ENCODE measurements at places on chromosomes 12 and 14.

GRCh38 chr14:36510078-36510799 lies 9.8 kb downstream of the NKX2-1 start:
- DNase-seq: no peak

- DNase-seq: no peak
These were observed 59.9 kb downstream of the STON2 start for GRCh38 chr14:81340201-81340600.

- no peak for DNase-seq
These were observed 13.5 kb upstream of the TESPA1 start for GRCh38 chr12:54997929-54998522.

DNA sequence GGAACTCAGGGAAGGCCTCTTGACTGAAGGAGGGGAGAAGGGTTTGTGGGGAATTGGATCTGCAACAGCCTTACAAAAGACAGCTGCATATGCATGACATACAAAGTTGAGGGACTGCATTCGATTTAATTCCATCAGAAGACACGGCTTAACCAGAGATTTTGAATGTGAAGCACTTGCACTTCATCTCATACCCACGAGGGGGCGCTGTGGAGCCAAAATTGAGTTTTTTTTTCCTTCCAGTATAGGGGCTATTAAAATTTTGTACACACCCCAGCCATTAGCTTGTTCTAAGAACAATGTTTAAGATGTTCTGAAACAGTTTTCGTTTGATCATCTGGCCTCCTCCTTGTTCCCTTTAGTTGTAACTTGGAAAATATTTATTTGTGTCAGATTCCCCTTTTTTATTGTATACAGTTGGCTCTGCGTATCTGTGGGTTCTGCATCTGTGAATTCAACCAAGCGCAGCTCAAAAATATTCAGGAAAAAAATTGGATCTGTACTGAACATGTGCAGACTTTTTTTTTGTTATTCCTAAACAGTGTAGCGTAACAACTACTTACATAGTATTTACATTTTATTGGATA lies 1.6 kb downstream of the SUDS3 start:
- peak; percentile 81 for DNase-seq

DNA sequence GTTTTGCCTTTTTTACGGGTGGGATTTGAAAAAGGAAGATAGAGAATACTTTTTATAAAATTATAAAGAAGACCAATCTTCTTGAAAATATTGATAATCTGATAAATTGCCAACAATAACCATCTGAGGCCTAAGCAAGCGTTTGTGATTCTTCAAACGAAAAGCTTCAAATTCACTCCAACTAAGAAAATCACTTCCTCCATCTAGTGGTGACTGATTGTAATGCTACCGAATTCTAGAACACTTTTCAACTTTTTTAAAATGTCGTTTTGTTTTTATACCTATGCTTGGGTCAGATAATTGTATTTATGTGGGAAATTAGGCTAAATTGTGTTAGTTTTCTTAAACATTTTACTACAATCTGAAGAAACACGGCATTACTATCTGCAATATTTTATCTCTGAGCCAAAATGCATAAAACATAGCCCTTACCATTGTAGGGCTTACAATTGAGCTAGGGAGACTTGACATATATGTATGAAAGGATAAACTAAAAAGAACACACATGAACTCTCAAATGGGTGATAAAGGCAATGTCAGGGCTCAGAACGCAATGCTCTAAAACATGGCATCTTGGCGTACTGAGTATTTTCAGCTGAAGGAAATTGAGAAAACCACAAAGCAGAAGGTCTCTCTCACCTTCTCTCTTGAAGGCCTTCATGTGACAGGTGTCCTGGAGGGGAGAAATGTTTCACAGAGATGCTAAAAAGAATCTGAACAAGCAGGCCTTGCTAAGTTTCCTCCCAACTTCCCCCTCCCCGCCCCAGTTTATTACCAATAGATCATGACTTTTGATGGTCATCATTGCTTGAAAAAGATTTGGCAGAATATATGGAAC lies 36.8 kb upstream of the G2E3 start:
- no peak for DNase-seq

DNA sequence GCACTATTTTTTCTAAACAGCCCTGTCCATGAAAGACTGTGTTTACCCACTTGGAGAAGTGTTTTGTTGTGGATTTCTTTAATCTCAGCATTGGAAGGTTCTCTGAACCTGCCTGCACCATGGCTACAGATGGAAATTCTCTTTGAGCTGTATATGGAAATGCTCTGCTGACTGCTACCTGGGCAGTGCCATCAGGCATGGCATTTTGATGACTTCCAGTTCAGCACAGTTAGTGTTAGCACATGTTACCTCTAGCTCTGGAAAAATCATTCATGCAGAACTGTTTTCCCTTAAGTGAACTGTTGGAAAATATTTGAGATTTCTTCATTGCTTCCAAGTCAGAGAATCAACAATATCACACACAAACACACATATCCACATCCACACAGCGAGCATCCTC lies 52.6 kb upstream of the RIC8B start:
- DNase-seq: no peak

DNA sequence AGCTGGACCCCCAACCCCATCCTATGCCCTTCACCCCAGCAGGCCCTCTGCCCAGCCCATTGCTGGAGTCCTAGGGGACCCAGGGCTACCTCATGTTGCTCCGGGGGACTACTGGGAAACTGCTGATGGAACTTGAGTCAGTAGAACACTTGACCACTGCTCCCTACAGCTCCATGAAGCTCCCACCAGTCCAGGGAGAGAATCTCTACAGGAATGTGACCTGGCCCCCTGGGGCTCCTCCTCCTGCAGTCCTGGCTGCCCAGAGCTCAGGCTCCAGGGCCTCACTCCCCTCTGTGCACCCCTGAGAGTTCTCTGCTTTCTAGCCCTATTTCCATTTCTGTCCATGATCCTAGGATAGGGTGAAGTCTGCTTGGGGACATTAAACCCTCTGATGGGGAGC lies 10.8 kb upstream of the AQP2 start:
- DNase-seq: no peak

DNA sequence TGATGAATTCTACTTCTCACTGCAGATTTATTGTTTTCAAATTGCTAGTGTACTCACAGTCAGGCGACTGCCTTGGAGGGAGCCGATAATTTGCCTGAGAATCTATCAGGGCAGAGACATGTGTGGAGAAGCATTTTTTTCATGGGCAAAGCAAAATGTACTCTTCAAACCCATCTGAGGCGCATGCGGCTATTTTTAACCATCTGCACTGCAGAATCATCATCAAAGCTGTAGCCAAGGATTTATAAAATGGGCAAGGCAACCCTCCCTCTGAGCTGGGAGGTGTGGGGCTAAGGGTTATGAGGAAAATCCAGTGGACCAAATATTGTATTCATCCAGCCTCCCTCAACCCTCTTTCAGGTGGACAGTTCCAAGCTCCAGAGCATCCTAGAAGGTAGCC lies 37.7 kb downstream of the BEST3 start:
- DNase-seq: no peak

- DNase-seq: no peak
These were observed 109.8 kb upstream of the EGLN3 start for GRCh38 chr14:34060651-34060999.

DNA sequence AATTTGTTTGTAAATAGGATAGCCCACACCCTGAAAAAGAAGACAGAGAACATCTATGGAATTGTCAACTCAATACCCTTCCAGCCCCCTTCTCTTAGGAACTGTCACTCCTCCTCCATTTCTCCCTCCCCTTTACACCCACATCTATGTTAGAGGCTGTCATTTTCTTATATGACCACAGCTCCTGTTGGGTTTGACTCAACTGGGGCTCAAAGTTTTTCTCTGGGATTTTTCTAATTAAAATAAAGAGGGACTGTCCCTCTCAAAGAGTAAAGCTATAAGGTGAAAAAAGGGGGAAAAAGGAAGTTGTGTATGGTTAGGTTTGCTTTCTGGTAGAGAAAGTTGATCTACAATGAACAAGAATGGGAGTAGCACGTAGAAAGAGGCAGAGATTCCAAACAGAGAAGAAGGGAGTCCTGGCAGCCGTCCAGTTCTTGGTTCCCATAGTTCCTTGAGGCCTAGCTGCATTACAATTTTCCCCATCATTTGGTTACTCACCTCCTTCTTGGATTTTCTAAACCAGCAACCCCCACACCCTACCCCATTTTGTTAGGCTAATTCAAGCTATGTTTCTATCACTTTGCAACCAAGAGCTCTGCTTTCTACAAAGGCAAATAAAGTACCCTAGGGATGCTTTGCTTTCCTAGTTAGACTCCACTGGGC lies 44.3 kb upstream of the STK38L start:
- no peak for DNase-seq

- DNase-seq: no peak
These were observed 40.9 kb upstream of the FRMD6 start for GRCh38 chr14:51610771-51611170.

GRCh38 chr12:80553316-80553715 lies 109.3 kb downstream of the PTPRQ start:
- DNase-seq: no peak

GRCh38 chr12:114697243-114697716 lies 13.3 kb upstream of the TBX3 start:
- DNase-seq: no peak

DNA sequence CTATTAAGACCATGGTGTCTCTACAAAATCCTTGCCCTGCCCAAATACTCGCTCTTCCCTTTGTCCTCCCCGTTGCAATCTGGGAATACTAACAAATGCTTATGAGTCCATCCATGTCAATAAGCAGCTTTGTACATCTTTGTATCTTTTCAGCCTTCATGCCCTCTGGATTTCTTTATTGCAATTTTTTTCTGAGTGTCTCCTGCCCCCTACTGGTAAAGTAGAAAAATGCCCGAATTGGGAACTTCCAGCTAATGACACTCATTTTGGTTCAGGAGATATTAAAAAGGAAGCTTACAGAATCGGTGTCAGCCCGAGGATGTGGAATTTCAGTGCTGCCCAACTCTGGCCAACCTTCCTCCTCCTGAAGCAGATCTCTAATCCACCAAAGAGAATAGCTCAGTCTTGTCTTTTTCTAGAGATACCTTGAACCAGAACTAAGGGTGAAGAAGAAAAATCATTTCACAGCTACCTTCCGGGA lies 46.0 kb downstream of the SH2B3 start:
- no peak for DNase-seq

DNA sequence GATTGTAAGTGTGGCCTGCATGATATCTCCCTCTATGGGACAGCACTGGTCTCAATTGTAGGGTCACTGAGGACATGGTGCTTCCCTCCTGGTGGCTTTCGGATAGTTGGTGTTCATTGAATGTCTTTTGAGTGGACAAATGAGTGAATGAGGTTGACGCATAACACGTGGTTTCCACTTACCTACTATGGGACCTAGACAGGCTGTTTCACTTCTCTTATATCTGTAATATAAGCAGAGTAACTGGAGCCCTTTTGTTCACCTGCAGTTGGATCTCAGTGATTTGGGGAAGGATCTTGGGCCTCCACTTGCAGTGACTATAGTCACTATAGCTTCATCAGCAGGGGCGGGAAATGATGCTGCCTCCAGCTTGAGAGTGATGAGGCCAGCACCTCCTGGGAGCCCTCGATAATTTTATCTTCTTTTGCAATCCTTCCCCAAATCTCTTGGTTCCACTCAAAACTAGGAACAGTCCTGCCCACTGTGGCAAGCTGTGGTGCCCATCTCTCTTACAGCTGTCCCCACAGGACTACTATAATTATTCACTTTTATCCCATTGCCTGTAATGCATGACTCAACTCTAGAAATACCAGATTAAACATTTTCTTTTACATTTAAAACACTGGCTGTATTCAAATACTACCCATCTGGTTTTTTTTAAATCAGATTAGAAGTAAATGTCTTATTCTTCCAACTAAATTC lies 242.9 kb downstream of the CHST11 start:
- DNase-seq: no peak

DNA sequence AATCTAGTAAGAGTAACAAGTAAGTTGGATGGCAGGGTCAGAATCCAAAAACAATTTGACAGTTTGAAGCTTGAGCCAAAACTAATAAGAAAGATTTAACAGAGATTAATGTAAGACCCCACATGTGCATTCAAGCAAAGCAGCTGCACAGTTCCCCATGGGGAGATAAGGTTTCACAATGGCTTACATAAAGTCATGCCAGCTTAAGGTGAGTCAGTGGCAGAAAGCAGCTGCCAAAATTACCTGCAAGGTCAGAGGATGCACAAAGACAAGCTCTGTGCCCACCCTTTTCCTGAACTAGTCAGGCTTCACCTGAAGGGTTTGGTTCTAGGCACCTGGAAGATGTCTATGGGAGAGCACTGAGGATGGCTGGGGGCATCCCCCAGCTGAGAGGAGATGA lies 36.6 kb upstream of the KRT77 start:
- no peak for DNase-seq

GRCh38 chr12:4421590-4422031 lies 24.0 kb downstream of the FGF6 start:
- DNase-seq: no peak

DNA sequence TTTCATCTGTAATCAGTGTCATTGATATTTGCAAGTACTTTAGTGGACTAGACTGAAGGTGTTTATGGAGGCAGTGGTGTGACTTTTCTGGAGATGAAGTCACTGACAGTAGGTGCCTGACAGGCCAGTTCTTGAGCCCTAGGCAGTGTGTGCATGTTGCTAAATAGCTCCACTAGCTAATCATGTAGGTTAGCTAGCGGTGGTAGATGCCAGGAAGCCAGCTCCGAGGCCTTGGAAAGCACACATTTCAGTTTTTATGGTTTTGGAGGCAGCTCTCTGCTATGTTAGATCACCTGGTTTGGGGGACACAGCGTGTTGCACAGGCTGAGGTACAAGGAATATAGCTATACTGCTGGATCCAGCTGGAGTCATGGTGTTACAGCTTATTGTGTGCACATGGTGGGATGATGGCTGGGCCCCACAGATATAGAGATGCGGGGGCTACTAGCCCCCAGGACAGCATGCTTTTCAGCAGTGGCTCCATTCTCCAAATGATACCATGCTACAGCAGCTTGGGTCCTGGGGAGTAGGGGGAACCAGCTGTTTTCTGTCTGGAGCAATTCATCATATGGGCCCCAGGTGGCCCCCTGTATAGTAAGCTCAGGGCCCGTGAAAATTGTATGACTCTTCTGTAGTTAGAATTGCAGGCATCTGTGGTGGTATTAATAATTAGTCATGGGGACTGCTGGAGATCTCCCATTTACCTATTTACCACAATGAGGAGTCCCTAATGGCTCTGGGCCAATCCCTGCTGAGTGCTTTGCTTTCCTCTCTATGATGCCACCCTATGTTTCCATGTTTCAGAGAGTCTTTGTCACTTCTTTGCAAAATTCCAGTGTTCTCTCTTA lies 367.2 kb upstream of the LMO3 start:
- no peak for DNase-seq

DNA sequence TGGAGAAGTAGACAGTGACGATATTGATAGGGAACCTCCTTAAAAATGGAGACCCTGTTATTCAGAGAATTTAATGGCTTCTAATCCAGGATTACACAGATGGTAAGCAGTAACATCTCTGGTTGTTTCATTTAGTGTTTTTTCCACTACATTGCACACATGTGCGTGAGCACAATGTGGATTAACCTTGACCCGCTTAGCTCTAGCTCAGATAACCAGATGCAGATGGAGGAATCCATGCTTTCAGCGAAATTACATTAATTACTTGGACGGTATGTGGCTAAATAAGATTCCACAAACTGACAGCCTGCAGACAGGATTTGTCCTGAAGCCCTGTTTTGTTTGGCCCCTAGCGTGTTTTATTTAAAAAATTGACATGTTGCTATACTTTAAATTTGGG lies 378.4 kb downstream of the CCDC91 start:
- DNase-seq: no peak

- DNase-seq: peak; percentile 72
These were observed 18.5 kb downstream of the NCOR2 start for GRCh38 chr12:124548854-124549378.
